ENCODE measurements at places on chromosomes 2 and 18.

- no peak for DNase-seq
Measured at GRCh38 chr2:230328155-230328458, 1.1 kb downstream of the SP140L start.

DNA sequence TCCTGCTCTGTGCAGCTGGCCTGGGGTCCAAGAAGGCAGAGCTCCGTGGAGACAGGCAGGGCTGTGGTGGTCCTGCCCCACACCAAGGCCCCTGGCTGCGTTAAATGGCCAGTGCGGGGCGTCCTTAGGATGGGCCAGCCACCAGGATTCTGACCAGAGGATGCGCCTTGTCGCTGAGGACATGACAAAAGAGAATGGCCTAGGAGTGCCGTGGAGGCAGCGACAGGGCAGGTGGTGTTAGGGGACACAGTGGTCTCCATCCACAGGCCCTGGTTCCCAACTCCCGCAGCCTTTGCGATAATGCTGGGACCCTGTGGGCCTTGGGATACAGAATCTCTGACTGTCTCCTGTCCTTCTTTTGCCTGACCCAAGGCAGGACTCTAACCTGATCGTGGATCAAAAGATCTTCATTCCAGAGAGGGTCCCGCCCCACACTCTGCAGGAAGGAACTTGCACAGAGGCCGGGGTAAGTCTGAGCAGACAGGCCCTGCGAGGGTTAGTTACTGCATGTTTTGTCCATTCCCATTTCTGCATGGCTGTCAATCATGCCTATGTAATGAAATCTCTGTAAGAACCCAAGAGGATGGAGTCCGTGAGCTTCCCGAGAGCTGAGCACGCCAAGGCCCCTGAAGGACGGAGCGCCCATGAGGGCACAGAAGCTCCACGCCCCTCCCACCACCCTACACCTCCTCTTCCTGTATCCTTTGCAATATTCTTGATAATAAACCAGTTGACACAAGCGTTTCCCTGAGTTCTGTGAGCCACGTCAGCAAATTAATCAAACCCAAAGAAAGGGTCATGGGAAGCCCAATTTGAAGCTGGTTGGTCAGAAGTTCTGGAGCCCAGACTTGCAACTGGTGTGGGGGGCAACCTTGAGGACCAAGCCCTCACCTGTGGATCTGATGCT lies 251.5 kb upstream of the SALL3 start:
- no peak for DNase-seq

DNA sequence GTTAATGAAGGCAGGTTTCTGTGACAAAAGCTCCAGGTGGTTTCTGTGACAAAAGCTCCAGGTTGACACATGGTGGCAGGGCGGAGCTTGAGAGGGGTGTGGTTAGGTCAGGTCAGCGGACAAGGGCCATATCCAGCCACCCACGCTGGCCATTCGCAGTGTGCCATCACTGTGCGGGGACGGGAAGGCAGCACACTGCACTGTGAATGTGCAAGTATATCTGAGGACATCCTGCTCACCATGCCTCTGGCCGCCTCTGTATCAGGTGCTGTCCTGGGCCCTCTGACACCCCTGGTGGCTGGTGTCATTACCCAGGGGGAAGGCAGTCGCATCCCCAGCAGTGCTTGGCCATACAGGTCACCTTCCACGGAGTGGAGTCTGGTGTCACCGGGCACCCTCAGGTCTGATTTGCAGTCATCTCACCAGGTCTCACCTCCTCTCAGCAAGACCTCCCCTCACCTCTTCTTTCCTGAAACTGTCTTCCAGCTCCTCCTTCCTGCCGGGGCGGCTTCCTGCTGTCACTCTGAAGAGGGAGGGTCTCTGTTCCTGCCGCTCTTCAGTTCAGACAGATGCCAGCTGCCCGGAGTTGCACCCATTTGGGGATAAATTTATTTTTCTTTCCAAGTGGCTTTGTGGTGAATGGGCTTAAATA lies 34.9 kb downstream of the CTIF start:
- no peak for DNase-seq

GRCh38 chr2:136344339-136344738 lies 226.4 kb upstream of the CXCR4 start:
- DNase-seq: no peak

DNA sequence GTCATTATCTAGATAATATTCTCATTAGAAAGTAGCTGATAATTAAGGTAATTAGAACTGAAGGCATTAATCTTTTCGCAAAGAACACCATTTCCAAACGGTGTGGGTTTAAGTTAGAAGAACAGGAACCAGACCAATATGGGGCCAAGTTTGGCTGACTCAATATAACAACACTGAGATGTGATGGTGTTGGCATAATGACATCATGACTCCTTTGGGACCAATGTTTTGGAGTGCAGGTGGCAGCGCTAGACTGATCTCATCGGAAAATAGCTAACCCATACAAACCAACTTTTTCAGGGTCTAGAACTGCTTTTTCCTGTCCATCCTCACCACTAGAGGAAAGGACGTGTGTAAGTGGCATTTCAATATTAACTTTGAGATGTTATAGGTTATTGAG lies 1171.7 kb upstream of the ZEB2 start:
- no peak for DNase-seq

- DNase-seq: no peak
Measured at GRCh38 chr2:222548992-222549391, 106.9 kb downstream of the FARSB start.

DNA sequence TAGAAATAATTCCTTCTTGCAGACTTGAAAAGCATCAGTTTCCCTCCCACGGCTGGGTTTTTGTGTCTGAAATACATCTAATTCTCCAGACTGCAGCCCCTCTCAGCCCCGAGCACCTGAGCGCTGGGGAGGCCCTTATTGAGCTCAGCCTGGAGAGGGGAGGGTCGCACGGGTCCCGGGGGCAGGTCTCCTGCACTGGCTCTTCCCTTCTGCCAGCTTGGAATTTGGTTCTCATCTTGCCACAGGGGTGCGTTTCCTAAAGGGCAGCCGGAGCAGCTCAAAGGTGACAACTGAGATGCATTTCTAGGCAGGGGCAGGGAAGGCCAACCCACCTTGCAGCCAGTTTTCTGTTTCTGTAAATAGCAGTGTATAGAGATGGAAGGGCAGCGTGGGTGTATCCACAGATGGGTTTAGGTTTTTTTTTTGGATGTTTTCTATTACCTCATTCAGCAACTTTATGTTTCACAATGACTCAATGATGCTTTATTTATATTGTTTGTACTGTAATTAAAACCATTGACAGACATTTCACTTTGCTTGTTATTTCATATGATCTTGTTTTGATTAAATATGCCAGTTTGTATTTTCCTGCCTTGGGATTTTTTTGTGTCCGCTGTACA lies 37.0 kb downstream of the GBX2 start:
- DNase-seq: no peak

DNA sequence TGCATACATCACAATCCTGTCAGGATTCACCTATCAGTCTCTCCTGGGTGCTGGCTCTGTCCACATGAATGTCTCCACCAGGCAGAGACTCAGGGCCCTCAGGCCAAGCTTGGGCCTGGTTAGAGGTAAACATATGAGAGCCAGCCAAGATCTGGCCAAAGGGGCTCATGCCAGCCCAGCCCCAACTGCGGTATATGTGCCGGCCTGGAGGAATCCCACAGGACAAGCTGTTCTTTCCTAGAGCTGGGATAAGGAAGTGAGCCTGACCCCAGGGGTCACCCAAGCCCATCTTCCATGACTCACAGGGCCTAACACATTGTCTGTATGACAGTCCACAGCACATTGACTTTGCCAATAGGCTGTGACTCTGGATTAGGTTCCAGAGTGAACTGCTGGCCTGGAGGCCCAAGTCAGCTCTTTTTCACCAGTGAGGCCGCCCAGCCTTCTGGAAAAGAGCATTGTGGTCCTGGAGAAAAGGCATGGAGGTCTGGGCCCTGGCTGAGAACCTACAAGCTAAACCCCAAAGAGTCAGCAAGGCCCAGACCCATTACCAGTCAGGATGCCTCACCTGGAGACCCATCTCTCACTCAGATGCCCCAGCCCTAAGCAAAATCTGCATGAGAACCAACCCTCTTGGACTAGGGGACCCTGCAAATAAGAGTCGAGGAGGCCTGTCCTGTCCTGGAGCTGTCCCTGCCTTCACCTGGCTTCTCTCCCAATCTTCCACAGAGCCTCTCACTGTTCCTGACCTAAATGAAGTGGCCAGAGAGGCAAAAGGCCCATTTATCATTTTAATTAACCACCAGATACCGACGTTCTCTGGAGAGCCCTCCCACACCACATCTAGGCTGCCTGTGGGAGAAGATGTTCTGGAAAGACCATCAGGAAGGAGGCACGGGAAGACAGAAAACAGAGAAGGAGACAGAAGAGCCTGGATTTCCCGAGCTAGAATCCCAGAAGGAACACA lies 120.9 kb upstream of the PKDCC start:
- no peak for DNase-seq

DNA sequence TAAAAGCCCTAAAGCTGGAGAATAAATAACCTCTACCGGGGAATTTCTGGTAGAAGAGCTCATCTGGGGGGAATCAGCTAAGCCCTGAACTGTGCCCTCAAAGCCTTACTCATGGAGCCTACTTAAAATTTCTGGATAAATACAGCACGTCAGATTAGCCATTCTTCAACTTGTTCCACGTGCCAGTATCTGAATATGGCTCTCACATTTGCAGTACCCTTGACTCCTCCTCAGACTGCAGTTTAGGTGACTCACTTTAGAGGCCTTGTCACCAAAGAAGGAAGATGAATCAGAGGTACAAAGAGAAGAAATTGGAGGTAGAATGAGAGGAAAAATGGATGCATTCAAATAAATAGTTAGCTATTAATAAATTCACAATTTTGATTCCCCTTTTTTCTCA lies 34.6 kb upstream of the POTEC start:
- DNase-seq: no peak

DNA sequence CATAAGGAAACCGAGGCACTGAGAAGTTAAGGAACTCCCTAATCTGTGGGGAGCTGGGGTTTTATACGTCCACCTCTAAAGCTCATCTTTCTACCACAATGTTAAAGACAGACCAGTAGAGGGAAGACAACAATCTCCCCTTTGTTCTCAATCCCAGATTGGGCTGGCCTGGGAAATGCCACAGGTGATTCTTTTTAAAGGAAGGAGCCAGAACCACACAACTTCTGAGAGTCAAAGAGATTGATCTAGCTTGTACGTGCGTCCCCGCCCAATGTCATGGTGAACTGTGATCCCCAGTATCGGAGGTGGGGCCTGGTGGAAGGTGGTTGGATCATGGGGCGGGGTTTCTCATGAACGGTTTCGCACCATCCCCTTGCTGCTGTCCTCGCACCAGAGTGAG lies 81.8 kb upstream of the LCLAT1 start:
- no peak for DNase-seq

GRCh38 chr2:219344751-219345430 lies 12.3 kb upstream of the RESP18 start:
- peak; percentile 51 for DNase-seq

- no peak for DNase-seq
Measured at GRCh38 chr2:113183703-113184102, 9.9 kb downstream of the PSD4 start.

DNA sequence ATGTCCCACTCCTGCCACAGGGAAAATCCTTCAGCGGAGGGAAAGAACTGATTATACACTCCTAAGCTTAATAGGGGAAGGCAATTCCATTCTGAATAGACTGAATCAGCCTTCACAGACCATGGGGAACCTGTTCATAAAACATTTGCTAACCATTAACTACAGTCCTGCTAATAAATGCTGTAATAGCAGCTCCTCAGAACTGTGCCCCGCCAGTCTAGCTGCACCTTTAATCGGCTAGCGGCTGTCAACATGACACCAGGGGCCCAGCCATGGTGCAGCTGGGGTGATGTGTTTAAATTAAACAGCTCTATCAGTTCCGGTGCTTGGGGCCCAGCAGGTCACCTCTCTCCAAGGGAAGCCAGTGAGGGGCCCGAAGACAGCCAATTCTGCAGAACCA lies 77.8 kb downstream of the GALNT14 start:
- DNase-seq: no peak

GRCh38 chr2:236608710-236609109 lies 39.1 kb downstream of the ACKR3 start:
- DNase-seq: no peak

DNA sequence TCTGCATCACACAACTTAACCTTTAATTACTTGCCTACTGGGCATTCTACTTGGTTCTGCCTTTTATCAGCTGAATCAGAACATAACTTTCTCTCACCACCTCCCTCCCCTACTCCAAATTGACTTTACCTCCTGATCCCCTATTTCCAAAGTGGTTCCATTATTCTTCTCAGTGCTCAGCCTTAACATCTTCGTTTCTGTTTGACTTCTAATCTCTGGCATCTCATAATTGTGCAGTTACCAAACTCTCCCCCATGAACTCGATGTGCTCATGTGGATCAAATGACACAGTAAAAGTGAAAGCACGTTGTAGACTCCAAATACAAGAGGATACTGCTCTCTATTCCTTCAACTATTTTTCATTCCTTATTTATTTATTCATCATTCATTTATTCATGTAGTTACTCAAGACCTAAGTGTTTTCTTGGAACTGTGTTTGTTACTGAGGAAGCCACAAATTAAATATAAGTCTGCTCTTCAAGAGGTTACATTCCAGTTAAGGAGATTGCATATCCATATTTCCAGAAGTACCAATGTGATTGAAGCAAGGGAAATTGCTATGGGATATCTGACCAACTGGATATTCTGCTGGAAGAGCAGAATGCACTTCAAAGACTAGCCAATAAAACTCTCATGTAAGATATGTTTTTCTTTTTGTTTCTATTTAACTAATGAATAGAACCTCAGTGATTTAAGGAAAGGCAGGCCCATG lies 158.8 kb downstream of the TMEFF2 start:
- DNase-seq: no peak

- no peak for DNase-seq
Measured at GRCh38 chr2:31764169-31764568, 183.4 kb upstream of the SRD5A2 start.

- peak; percentile 18 for DNase-seq
Measured at GRCh38 chr2:140808820-140809219, 1322.0 kb downstream of the LRP1B start.

GRCh38 chr2:151918308-151918707 lies 90.1 kb upstream of the ARL5A start:
- no peak for DNase-seq

GRCh38 chr2:155665704-155666103 lies 666.8 kb downstream of the NR4A2 start:
- DNase-seq: no peak

DNA sequence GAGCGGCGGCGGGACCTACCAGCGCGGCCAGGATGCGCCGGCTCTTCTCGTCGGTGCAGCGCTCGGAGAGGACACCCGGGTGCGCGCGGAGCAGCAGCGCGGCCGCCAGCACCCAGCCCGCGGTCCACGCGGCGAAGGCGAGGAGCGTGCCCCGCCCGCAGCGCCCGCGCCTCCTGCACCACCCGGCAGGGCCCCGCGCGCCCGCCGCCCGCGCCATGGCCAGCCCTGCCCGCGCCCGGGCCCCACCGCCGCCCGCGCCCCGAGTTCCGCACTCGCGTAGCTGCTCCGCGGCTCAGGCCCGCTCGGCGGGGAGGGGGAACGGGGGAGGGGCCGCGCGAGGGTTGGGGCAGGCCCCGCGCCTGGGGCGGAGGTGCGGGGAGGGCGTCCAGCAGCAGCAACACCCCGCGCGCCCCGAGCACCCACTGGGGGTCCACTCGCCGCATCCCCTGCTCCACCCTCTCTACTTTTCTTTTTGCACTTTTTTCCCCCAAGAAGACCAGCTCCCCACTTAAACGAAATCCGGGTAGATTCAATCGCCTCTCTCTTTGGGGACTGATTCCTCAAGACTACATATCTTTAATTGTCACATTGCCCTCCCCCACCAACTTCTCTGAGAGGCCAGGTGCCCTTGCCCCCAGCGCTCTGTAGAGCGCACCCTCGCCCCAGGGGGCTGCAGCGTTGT lies at the start of gene DIPK1C:
Gene DIPK1C (minus strand): TSS at position 266 of the 682 bp plus-strand sequence. CDS start 49 bp downstream, at position 217.
- DNase-seq: no peak
